ENCODE measurements at places on chromosomes 2 and 18.
A peak's percentile ranks its signal among the peaks of the same experiment; 100 is the strongest.

DNA sequence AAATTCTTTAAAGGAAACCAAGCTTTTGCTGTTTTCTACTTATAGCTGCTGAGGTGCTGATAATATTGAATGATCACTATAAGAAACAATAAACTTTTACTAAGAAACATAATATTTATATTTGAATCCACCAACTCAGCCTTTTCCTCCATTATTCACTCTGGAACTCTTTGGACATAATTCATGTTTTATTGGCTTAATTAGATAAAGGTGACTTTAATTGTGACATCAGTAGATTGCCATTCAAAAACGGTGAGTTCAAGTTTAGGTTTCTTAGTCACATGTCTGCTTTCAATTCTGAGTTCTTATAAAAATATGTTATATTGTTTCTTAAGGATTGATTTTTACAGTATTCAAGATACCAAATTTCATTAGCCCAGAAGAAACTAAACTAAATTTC, 24.0 kb downstream of the CCDC85A start:
- DNase-seq = no peak

DNA sequence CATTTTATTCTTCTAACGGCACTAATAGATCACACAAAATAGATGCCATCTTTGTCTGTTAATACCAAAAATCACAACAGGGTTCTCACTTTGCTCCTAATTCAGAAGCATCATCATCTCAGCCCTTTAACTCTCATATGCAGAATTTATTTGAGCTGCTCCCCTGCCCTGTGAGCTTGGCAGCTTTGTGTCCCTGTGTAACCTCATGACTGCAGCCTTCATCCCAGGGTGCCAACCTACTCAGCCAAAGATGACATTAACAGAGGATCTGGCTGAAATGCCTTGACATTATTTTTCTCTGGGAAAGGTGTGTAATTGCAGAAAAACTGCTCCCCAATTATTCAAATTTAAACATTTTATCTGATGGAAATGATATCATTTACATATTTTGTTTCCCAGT, 319.4 kb downstream of the NRXN1 start:
- no peak for DNase-seq

DNA sequence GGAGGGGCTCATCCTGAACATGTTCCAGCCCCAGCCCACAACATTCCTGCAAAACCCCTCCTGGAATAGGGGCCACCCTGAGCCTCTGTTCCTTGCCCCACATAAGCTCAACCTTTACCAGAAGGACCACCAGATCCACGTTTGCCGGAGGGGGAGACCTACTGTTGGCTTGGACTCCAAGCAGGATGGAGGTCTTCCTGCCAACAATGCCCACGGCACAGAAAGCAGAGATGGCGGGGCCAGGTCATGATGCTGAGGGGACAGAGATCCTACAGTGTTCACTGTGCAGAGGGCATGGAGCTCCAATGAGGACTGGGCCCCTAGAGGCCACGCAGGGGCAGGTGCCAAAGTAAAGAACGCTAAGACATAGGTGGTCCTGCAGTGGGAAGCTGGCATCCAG, 98.5 kb upstream of the RAB6C start:
- no peak for DNase-seq

DNA sequence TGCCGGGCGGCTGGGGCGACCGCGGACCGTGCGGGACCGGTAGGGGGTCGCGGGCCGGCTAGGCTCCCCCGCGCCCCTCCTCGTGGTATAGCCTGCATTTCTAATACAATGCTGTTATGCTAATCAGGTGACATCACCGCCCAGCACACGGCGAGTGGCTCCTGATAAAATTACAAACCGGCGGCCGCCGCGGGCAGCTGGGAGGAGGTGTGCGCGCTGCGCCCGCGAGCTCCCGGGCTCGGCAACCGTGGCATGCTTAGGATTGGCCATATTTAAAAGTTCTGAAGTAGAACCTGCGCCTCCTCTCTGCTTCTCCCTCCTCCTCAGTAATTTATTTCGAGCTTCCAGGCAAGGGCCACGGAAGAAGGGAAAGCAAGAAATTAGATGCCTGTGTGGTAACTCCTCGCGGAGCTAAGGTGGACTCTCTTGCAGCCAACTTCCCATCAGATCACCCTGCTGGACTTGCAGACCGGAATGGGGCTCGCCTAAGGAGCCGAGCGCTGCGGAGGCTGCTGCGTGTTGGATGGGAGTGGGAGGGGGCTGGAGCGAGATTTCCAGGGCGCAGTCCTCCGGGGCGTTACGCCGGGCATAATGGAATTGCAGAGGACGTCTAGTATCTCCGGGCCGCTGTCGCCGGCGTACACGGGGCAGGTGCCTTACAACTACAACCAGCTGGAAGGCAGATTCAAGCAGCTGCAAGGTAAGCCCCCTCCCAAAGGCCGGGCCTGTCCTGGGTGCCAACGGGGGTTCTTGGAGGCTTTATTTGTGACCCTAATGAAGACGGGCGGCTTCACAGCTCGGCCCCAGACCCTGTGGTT, 102.3 kb downstream of the SPTBN1 start:
- DNase-seq = no peak

DNA sequence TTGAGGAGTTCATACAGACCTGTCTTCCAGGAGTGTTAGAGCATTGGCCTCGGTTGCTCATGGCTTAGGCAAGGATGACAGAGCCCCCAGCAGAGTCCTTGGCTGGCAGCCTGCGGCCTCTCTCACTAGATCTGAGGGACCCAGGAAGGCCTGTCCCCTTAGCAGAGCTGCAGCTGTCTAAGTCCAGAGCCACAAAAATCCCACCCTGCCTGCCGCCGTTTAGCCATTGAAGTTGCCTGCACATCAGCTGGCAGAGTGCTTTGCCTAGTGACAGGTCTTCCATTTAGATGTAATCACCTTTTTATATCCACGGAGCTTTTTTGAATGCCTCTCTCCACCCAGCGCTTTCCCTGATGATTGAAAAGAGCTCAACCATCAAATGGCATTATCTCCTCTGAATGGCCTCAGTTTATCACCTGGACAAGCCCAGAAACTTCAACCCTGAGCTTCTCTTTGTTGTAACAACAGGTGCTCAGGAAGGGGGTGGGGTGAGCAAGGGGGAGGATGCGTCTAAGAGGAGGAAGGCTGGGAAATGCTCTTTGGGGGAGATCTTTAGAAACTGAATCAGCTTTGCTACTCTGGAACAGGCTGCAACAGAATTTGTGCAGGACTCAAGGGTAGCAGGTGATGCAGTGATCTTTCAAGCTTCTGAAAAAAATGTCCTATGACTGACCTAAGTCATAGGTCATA, 71.9 kb downstream of the TNP1 start:
- no peak for DNase-seq

DNA sequence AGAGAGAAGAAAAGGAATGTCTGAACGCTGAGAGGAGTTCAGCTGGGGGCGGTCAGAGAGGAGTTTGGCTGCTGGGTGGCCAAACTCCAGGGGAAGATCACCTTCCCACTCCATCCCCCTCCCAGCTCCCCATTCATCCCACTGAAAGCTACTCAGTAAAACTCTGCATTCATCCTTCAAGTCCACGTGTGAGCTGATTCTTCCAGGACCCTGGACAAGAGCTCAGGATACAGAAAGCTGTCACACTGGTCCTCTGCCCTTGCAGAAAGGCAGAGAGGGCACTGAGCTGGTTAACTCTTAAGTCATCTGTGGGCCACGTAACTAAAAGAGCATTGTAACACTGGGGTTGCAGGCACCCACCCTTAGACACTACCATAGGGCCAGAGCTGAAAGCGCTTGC, 132.1 kb upstream of the ARL4C start:
- DNase-seq = no peak

GRCh38 chr2:233418761-233419546, 64.7 kb downstream of the DGKD start:
- DNase-seq = no peak

DNA sequence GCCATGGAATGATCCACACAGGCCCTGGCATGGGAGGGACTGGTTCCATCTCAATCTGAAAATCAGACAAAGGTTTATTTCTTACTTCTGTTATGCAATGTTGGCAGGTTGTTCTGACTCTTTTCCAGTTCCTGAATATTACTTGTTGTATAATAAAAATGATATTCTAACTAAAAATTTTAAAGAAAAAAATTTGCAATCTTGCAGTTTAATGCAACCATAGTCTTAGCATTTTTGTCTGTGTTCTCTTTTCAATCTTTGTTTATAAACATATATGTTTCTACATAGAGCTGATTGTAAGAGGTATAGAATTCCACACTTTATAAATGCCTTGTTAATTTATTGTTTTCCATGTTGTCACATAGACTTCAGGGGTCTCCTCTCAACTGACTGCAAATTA, 143.4 kb downstream of the RPIA start:
- no peak for DNase-seq

DNA sequence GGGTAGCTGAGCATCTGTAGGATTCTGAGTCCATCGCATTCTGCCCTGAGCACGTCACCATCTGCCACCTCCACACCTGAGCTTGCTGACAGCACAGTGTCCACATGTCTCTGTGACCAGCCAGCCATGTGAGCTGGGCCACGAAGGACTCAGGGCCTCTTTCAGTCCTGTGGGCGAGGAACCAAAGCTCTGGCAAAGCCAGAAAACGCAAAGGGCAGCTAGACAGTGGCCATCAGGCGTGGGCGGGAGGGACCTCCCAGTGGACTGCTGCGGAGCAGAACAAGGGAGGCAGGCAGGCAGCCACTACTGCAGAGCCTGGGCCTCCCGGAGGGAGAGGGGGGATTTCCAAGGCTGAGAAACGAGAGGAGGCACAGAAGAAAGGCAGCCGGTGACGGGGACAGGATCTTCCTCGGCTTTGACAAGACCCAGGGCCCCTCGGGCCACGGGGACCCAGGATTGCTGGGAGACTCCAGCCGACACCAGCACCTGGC, 274.6 kb upstream of the SALL3 start:
- DNase-seq = no peak

DNA sequence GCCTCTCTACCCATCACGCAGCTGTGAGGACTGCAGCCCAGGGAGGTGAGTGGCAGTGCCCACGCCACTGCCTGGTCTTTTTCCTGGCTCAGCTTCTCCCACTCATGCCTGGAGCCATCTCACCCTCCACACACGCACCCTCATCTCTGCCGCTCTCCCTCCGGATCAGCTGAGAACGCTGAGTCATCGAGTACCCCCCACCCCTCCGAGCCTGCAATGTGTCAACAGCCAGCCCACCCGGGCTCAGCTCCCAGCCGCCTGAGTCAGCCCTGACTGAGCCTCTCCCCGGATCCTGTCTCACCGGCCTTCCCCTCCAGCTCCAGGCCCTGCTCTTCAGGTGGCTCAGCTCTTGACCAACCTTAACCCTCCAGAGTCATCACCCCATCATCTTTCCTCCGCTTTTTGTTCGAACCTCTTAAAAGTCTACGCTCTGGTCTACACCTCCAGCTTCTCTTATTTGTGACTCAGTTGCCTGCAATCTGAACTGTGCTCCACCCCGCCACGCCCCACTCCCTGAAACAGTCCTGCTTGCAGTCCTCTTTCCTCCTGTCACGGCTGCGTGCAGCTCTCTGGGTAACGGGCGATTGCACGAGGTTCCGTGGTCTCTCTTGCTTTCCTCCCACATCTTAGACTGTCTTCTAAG, 94.4 kb upstream of the ASAP2 start:
- DNase-seq = no peak

DNA sequence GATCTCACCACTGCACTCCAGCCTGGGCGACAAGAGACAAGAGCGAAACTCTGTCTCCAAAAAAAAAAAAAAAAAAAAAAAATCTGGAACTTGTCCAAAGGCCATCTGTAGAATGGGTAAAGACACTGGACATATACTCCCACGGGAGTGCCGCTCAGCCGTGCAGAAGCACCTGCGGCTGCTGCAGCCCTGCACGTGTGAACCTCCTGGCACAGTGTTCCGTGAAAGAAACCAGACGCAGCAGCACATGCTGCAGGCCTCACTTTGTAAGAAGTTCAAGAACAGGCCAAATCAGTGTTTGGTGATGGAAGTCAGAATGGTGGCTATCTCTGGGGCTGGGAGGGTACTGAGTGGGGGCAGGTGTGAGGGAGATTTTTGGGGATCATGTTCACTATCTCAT, 6.5 kb downstream of the CHRND start:
- no peak for DNase-seq

GRCh38 chr18:23578891-23579653, 7.2 kb downstream of the NPC1 start:
- no peak for DNase-seq

GRCh38 chr18:57668021-57668420, 46.4 kb upstream of the NARS1 start:
- DNase-seq = no peak

GRCh38 chr18:2263303-2263890, 307.9 kb downstream of the METTL4 start:
- DNase-seq = no peak

DNA sequence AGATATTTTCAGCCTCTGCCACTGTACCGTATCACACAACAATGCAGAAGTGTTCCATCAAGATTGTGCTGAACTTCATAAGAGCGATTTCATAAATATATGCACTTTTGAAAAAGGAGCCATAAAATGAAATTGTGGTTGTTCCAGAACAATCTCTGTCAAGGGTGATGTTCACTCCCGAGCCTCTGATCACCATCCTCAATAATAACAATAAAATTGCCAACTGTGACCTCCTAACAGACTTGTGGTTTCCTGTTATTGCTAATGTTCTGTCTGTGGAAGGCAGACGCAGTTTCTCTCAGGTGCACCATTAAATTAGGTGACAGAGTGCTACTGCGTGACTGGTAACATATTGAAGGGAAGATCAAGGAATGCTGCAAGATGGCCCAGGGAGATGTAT, 383.7 kb downstream of the SOCS6 start:
- DNase-seq = no peak

GRCh38 chr2:224350703-224351102, 51.2 kb downstream of the FAM124B start:
- no peak for DNase-seq

- peak; percentile 90 for DNase-seq
These were observed 27.1 kb upstream of the PTMA start for GRCh38 chr2:231680992-231681852.

GRCh38 chr2:46462936-46463335, 16.4 kb upstream of the TMEM247 start:
- no peak for DNase-seq

All from GM12891 (cell line).